ENCODE measurements at places on chromosomes 16 and 17. TPM values are rescaled to one million over a fixed set of nuclear protein-coding genes. Genes with fewer than 3 reads are reported as not detected.

The KRTAP9-4 gene
- not detected for total RNA-seq

The FADS6 gene
- total RNA-seq, result not detected

The ARHGAP44 gene
- 1.2 TPM for total RNA-seq

The UMOD gene
- total RNA-seq, result not detected

The C16orf96 gene
- total RNA-seq, result 0.17 TPM

The CACNB1 gene
- 7.9 TPM for total RNA-seq

The TP53TG3F gene
- not detected for total RNA-seq

The ALDOC gene
- 72.4 TPM for total RNA-seq

The TVP23A gene
- not detected for total RNA-seq

The NPIPB6 gene
- 6.1 TPM for total RNA-seq

The SSTR5 gene
- total RNA-seq, result not detected

The ABCA6 gene
- total RNA-seq, result 37.1 TPM

The CTRB2 gene
- total RNA-seq, result not detected

The TAT gene
- total RNA-seq, result not detected

The HOXB1 gene
- not detected for total RNA-seq

The KRTAP9-8 gene
- total RNA-seq, result not detected

The MCRIP2 gene
- 20.3 TPM for total RNA-seq

The PVALEF gene
- total RNA-seq, result not detected

The PRSS27 gene
- 0.58 TPM for total RNA-seq

The FBXL19 gene
- total RNA-seq, result 28.4 TPM

The GRAP gene
- 0.33 TPM for total RNA-seq

The BLTP2 gene
- 154 TPM for total RNA-seq

The TSPOAP1 gene
- 0.50 TPM for total RNA-seq

The FKBP10 gene
- total RNA-seq, result 407 TPM

The HAPSTR1 gene
- 76.8 TPM for total RNA-seq

The TBC1D3E gene
- total RNA-seq, result not detected

The EZH1 gene
- 25.6 TPM for total RNA-seq

The MYL11 gene
- total RNA-seq, result not detected

The FUS gene
- 107 TPM for total RNA-seq

The CCP110 gene
- 16.3 TPM for total RNA-seq

The ABCC6 gene
- 2.3 TPM for total RNA-seq

The CPD gene
- 264 TPM for total RNA-seq

The TBC1D3G gene
- total RNA-seq, result not detected

The SMCR8 gene
- 18.5 TPM for total RNA-seq

The SCN4A gene
- total RNA-seq, result 0.15 TPM

The MYL4 gene
- not detected for total RNA-seq

The WDR90 gene
- total RNA-seq, result 9.4 TPM

The RUNDC3A gene
- total RNA-seq, result not detected

The RNF43 gene
- under 0.01 TPM for total RNA-seq

The XYLT1 gene
- 23.1 TPM for total RNA-seq

The TAF1C gene
- 23.0 TPM for total RNA-seq

The CHST5 gene
- total RNA-seq, result 0.15 TPM

The KRTAP4-16 gene
- total RNA-seq, result not detected

The AARSD1 gene
- 28.1 TPM for total RNA-seq

The RBL2 gene
- 55.4 TPM for total RNA-seq

The XPO6 gene
- 106 TPM for total RNA-seq

Data from smooth muscle cell of trachea (primary cell).